ENCODE measurements at places on chromosomes 12 and 14. TPM values are rescaled to one million over a fixed set of nuclear protein-coding genes. Genes with fewer than 3 reads are reported as not detected.

ARHGAP9 gene
- 4.5 TPM for polyA plus RNA-seq

- DNase-seq: peak; percentile 51
These were observed 82.0 kb downstream of the CATSPERB start for GRCh38 chr14:91649930-91650329.

GRCh38 chr14:88551094-88551870 lies 3.5 kb downstream of the PTPN21 start:
- peak; percentile 93 for DNase-seq

DNA sequence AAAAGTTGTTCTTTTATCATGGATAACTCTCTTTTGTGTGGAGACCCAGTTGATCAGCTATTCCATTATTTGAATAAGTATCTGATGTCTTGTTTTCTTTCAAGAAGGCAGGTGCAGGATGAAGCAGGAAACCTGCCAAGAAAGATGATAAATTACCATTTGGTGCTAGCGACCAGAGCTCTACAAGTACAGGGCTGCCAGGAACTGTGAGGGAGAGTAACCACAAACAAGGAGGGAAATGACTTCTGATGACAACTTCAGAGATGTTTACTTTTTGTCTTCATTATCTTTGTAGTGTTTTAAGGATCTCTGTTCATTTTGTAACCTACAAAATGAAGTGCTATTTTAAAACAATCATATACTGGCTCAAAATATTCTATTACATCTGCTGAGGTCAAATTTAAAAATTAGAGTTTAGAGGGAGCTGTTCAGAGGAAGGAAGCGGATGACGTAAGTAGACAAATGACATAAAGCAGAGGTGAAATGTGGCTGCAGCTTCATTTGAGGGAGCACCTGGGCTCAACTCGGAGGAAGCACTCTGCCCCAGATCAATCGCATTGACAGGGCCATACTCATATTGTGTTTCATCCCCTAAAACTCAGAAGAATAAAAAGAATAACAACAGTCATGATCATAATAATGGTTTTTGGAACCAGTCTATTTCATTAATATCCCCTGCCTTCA lies 226.8 kb downstream of the C12orf42 start:
- DNase-seq: no peak

KCNA5 gene
- polyA plus RNA-seq: 0.44 TPM

DNA sequence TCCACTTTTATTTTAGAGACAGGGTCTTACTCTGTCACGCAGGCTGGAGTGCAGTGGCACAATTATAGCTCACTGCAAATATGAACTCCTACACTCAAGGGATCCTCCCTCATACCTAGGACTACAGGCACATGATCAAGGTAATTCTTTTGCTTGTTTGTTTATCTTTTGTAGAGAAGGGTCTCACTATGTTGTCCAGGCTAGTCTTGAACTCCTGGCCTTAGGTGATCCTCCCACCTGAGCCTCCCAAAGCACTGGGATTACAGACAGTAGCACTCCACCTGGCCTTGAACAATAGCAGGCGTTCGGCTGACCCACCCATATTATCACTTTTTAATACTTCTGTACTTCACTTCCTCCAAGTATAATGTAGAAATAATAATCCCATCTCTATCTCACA lies 1.4 kb upstream of the RACGAP1 start:
- DNase-seq: no peak

DPY19L2 gene
- 4.3 TPM for polyA plus RNA-seq

FOXA1 gene
- polyA plus RNA-seq: not detected

- DNase-seq: no peak
These were observed 113.6 kb downstream of the CCER1 start for GRCh38 chr12:90841336-90841735.

DNA sequence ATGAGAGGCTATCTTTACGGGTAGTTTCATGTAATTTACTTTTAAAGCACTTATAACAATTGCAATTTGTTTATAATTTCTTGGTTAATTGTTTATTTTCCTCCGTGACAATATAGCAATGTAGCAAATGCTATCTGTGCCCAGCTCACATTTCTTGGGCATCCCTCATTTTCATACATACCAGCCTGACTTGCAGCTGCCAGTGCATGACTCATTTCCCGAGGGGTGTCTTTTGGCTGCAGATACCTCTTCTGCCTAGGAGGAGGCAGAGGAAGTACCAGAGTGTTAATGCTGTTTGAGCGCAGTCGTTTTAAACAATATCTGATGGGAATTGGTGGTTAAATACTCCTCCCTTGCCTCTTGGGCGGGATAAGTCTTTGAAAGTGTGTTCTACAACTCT lies 104.2 kb upstream of the ABCD2 start:
- no peak for DNase-seq

GRCh38 chr12:57222286-57223190 lies 5.9 kb downstream of the NXPH4 start:
- DNase-seq: peak; percentile 47

DNAJC22 gene
- polyA plus RNA-seq: not detected

LRFN5 gene
- polyA plus RNA-seq: 1.9 TPM

DNA sequence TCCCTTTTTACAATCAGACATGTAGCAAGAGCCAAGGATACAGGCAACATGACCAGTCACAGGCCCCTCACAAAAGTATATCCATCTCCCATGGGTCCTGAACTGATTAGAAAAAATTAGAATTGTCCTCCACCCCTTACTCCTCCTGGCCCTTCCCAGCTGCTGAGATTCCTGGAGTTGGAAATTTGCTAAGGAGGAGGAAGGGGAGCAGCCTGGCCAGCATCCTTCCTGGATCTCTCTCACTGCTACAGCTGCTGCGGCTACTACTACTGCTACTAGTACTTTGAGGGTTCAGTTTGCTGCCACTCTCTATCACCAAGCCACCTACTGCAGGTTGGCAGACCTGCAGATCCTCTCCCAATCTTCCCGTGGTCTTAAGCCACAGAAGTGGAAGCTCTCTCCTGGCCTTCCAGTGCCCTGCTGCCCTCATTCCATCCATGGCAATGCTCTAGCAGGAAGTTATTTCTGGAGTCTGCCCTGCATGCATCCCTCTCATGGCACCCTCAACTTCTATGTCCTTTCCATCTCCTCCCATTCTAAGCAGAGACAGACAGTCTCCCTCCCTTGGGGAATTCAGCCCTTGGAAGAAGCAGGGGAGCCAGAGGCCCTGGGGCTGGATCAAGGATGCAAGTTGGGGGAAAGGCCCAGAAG lies 1.0 kb downstream of the ITGA7 start:
- DNase-seq: no peak

DNA sequence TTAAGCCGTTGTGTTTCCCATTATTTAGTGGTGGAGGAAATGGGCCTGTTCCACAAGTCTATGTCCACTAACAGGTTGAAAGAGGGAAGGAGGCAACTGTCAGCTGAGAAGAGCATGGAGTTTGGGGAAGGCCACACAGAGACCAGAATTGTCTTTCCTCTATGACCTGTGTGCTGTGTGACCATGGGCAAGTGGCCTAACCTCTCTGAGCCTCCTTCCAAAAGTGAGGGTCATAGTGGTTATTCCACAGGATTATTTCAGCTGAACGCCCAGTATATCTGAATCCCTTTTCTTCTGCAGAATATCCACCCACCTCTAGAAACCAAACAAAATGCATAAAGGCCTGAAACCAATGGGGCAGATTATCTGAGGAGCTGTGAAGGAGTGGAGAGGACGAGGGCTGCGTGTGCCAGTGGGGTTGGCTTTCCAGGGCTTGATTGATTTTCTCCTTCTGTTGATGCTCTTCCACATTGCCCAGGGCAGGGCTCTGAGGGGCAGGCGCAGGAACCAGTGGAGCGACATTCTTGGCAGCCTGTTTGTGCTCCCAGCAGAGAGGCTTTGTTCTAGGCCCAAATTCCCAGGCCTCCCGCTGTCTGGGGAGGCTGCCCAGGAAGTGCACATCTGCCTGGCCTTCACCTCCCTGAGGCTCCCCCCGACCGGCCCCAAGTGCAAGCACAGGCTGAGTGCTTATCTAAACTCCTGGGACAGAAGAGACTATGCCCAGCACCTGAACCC lies 452.7 kb downstream of the BCL11B start:
- peak; percentile 94 for DNase-seq

TNS2 gene
- polyA plus RNA-seq: 1.5 TPM

- no peak for DNase-seq
These were observed 22.4 kb upstream of the PTPRO start for GRCh38 chr12:15299947-15300346.

- peak; percentile 45 for DNase-seq
These were observed 9.7 kb downstream of the CKB start for GRCh38 chr14:103512701-103513611.

PRDM4 gene
- polyA plus RNA-seq: 5.2 TPM

GRCh38 chr14:22210906-22211305 lies 378.1 kb downstream of the DAD1 start:
- DNase-seq: no peak

GRCh38 chr14:64244279-64244678 lies 49.9 kb downstream of the ESR2 start:
- no peak for DNase-seq

DNA sequence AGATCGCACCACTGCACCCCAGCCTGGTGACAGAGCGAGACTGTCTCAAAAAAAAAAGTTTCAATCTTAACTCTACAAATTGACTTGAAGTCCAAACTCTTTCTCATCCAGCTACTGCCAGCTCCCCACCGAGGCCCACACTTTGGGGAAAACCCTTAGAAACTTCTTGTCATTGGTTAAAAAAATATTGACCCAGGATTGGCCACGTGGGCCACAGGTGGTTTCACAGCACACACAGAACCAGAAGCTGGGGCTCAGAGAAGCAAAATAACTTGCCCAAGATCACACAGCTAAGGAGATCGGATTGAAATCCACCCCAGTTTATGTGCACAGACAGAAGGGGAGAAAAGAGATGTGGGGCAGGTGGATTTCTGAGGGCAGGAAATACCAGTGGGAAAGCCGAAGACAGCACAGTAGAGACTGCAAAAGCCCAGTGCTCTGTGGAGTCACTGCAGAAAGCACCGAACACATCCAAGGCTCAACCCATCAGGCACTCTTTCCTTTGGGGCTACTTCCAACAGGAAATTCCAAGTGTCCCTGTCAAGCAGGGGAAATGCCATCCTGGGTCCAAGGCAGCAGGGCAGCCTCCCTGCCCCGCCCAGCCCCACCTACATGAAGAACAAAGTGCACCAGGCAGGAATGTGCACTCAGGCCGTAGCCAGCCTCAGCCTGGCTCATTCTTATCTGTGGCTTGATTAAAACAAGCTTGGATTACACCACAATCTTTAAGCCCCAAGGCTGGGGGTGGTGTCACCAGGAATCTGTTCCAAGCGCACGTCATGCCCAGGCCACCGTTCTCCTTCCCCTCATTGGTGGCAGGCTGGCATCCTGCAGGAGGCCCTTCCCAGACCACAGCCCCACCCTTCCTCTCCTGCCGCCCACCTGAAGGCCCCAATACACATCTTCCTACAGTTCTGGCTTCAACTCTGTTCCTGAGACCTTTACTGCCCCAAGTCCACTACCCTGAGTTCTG lies 72.5 kb downstream of the ITPK1 start:
- no peak for DNase-seq

TM9SF1 gene
- 10.7 TPM for polyA plus RNA-seq

DNA sequence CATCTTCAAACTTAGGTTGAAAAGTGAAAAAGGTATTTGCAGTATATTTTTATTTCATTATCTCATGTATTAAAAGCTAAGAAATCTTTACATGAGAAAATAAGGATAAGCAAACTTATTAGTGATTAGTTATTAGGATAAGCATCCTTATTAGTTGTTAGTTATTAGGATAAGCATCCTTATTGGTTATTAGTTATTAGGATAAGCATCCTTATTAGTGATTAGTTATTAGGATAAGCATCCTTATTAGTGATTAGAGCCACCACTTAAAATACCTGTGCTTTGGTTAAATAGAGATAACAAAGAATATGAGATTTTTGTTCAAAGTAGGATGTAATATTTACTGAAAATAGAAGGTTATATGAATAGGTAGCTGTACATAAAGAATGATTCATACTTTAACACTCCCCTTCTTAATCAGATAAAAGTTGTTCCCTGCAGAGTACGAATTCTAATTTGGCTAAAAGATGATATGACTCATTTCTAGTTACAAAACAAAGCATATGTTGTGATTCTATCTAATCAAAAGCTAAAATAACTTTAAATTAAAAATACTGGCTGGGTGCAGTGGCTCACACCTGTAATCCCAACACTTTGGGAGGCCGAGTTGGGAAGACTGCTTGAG lies 56.4 kb downstream of the KDM5A start:
- no peak for DNase-seq

DNA sequence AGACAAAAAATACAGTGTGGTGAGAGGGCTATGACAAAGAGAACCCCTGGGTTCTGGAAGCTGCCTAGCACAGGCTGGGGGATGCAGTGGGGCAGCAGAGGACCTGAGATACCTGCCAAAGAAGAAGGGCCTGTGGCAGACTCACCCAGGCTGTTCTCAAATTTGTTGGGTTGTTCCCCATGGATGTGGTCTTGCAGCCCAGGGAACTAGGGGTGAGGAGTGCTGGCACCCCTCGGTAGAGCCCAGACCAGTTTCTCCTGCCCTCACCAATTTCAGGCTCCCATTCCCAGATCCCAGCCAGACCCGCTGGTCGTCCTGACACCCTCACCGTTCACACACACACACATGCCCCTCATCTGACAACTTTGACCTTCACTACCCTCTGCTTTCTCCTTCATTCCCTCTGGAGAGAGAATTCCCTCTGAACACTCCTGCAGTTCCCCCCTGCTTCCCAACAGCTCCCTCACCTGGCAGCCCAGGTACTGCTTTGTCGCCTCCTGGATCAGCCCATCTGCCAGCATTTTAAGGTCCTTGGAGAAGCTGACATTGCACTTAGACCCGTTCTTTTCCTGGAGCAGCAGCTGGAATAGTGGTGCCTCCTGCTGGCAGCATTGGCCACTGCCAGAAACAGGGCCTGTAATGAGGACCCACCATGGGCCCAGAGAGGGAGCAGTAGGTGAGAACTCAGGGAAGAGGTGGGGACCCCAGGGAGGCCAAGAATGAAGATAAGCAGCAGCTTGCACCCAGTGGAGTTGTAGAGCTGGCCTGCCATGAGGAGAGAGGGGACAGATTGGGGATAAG lies 5.9 kb upstream of the GDF11 start:
- DNase-seq: peak; percentile 98

GRCh38 chr12:131620520-131620919 lies 90.4 kb upstream of the SFSWAP start:
- DNase-seq: peak; percentile 73

GRCh38 chr12:127941332-127941731 lies 325.6 kb upstream of the TMEM132C start:
- DNase-seq: no peak

DNA sequence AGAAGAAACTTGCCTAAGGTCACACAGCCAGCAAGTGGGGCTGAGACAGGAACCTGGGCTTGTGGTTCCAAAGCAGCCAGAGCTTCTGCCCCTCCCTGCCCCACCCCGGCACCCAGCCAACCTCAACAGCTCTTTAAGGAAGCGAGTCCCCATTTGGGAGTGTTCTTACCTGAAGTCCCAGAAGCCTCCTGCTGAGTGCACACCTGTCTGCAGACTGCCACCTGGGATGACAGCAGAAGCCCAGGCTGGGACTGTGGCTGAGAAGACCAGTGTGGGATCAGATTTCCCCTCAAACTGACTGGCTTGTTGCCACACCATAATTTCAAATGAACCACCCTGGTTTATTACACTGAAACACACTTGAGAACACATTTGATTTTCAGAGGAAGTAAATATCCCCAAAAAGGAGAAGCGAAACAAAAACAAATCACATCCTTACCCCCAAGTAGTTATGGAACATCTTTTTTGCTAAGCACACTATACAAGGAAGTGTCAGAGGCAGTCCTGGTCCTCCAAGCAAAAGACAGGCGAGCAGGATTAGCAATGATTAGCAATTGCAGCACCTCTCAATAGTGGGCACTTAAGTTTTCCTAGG lies 6.3 kb upstream of the RIN3 start:
- no peak for DNase-seq

TMEM132C gene
- not detected for polyA plus RNA-seq

Measured in GM23338 (cell line).